ENCODE measurements at places on chromosomes 13 and 19.

- DNase-seq = no peak
Observed at GRCh38 chr13:94345374-94346195, 133.9 kb downstream of the DCT start.

DNA sequence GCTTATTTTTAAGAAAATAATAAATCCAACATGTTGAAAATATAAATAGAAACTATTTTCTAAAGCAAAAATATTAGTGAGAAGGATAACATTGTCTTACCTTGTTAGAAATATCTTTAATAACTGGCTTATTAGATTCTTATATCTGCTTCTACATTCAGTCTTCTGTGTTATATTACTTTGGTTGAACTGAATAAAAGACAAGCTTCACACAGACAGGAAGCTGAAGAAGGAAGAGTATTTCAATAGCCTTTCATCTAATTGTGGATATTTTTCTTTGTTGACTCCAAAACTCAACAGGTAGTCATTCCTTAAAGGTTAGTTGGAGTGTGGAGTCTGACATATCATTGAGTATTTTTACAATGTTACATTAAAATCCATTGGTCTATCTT, 10.9 kb downstream of the SETDB2 start:
- DNase-seq = no peak

- DNase-seq = no peak
Observed at GRCh38 chr13:109448629-109449028, 337.8 kb downstream of the IRS2 start.

DNA sequence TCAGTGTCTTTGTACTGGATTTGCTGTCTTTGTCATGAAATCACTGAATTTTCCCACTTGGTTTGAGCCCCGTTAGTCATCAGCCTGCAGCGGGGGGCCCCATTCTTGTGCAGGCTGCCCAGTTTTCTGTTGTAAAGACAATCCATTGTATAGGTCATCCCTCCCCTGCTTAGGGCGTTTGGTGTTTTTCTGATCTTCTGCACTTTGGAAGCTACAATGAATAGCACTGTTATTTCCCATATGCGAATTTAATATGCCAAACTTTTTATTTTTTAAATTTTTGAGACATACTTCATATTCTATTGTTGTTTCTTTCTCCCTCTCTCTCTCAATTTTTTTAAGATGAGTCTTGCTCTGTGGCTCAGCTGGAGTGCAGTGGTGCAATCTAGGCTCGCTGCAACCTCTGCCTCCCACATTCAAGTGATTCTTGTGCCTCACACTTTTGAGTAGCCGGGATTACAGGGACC, 9.0 kb downstream of the SLC27A1 start:
- no peak for DNase-seq

DNA sequence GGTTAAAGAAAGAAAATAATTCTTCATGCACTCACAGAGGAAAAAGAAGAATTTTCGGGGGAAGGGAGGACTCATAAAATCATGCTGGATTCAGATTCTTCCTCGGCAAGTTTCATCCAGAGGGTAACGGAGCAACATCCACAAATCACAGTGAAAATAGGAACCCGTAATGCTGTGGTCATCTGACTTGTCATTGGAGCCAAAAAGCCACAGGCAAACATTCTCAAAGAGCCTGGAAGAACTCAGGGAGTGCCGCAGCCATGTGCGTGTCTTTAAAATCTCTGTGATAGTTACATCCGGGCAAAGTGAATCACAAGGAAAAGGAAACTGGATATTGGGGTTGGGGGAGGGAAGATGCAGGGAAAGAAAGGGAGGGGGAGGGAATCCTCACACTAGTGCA, 33.0 kb upstream of the VSTM2B start:
- DNase-seq = no peak

- DNase-seq = no peak
Observed at GRCh38 chr13:65660731-65661130, 1569.4 kb downstream of the PCDH9 start.

DNA sequence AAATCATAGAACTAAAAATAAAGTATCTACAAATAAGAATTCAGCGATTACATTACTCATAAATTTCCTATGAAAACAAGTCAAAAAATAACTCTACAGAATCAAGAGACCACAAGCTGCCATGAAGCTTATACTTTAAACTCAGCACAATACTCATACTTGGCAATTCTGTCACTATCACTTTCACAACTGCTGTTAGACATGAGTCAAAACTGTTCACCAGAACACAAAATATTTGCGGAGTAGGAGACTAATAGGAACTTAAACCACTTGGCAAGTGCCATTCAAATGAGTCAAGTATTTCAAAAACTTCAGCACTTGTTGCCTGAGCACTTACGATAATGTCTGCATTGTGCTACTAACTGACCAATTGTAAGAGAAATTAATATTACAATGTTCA, 387.8 kb upstream of the GPC6 start:
- no peak for DNase-seq

DNA sequence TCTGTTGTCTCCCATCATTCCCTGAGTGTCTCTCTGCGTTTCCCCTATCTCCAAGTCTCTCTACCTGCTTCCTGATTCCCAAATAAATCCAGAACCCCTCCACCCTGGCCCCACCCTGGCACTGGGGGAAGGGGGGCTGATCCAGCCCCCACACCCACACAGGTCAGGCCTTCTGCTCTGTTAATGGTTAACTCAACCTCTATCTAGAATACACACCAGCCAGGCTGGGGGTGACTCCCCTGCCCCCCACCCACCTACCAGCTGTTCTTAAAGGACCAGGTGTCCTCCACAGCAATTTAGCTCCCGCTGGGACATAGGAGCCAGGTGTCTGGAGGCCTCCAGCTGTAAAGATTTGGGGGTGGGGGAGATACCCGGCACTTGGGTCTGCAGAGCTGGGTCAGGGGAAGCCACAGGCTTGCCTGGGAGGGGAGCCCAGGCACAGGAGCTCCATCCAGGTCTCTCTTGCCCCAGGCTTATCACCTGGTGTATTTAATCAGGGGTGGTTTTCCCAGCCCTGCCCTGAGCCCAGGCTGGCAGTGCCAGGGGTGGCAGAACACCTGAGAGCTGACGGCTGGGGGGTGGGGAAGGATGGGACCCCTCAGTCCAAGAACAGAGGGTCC, 3.9 kb downstream of the IRF2BP1 start:
- DNase-seq = no peak

GRCh38 chr19:16000024-16000663, 51.3 kb downstream of the OR10H4 start:
- no peak for DNase-seq

DNA sequence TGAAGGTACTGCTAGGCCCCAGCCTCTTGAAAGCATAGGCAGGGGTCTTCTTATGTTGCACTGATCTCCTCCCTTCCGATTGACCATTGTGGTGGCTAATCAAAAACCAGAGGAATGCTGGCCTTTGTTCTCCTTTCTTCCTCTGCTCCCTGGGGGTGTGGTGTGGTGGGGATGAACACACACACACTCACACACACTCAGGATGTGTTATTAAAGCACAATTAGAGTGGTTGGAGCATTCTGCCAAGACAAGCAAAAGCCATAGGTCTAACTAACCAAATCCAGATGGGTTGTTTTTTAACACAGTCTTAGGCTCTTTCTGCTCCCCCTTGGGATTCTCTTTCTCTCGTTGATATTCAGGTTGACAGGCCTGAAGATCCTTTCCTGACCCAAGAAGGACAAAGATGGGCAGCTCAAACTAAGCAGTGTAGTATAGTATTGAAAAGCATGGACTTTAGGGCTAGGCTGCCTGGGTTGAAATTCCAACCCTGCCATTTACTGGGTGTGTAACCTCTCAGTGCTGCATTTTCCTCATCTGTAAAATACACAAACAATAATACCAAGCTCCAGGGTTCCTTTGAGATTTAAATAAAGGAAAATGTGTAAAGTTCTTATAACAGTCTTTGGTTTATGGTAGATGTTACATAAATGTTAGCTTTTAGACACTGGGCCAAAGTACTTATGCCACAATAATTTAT, 25.5 kb upstream of the DGKH start:
- no peak for DNase-seq

DNA sequence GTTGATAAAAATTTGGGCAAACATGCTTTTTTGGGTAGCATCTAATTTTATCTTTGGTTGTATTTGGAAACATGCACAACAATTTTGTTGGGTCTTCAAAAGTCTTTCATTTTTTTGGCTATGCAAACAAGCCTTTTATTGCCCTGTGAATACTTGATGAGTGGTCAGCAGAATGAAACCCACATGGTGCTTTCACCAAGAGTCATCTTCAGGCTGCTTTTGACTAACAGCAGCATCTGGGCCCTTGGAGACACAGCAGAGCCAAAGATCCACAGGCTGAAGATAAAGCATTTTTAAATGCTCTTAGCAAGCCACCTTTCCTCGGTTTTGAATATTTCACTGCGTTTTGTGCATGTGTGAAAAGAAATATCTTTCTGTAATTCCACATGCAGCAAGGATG, 154.9 kb downstream of the FGF9 start:
- DNase-seq = no peak

DNA sequence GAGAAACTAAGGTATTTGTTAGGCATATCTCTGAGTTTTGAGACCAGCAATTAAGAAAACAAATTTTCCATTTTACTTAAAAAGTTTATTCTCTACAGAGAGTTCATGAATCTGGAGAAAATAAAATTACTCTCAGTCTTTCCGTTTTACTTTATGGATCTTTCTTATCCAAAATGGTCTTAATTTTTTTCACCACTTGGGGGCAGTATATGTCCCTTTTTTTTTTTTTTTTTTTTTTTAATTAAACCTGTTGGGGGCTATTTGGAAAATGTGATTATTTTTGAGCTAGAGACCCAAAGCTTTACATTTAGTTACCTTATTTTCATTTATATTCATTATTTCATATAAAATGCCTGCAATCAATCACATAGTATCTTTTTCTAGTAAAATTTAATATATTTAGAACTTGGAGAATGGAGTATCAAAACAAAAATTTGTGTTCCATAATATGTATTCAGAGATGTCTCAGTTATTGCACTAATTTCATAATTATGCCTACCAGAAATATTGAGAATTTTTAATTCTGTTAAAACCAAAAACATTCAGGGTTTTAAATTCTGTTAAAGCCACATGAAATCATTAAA, 27.1 kb downstream of the PIBF1 start:
- no peak for DNase-seq

DNA sequence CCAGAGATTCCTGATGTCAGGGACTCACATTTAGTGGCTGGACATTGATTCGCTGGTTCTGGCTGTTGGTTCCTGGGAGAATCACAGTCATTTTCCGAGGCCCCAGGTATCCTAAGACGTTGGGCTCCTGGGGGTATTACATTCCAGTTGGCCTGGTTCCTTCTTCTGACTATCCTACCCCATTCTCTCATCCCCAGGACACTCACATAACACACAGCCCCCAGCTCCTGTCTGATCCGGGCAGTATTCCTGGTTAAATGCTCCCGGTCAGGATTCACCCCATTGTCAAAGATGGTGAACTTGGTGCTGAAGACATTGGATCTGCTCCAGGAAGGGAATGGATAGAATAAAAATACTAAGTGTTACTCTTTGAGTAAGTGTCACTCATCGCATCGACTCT, 11.5 kb downstream of the PPP1R15A start:
- no peak for DNase-seq

- DNase-seq = no peak
Observed at GRCh38 chr19:18718015-18718526, 34.6 kb downstream of the CRTC1 start.

- DNase-seq = no peak
Observed at GRCh38 chr19:12828494-12828893, 5.9 kb downstream of the RTBDN start.

DNA sequence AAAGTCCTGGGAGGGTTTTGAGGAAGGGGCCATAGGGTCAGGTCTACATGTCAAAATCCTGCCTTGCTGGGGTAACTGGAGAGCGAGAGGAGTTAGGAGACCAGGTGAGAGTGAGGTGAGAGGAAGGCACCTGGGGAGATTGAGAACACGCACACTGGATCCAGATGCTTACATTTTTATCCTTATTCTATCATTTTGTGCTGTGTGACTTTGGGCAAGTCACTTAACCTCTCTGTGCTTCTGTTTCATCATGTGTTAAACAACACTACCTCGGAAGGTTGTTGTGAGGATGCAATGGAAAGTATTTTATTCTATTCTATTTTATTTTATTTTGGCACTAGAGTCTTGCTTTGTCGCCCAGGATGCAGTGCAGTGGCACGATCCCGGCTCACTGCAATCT, 3.5 kb downstream of the C19orf81 start:
- DNase-seq = no peak

- DNase-seq = no peak
Observed at GRCh38 chr19:13770013-13770635, 4.1 kb upstream of the C19orf53 start.

Data from NCI-H2081 treated with DMSO at 0.1 percent for 48 hours (cell line).